ENCODE measurements at places on chromosomes 5 and 9.

DNA sequence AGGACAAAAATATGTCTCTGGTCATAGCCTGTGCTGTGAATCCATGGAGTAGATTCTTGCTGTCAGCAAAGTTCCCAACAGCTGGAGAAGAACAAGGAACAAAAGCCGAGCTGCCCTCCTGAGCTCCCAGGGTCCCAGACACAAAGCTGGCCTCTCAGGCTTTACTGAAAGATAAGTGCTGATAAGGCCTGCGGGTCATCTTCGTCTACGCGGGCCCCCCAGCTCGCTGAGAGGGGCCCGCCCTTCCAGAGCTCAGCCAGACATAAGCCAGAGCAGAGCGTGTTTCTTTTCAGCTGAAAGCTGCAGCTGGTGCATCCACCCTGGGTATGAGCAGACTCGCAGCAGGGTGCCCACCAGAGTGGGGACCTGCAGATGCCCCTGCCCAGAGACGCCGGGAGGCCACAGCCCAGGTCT is 84.7 kb downstream of the HSD17B3 start:
- DNase-seq, result no peak

DNA sequence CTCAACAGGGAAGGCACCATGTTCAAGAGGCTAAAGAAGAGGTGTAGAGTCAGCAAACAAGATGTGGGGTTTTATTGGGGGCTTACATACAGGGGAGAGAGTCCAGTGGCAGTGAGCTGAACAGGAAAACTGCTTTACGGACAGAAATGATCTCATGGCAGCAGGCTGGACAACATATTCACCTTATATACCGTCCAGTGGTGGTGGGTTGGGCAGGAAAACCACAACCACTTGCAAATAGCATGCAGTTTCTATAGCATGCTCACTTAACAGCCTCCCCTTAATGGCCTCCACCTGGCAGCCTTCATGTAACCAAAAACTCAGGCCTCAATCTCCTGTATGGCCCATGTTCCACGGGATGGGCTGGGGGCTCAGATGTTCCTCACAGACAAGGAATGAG is 5.4 kb downstream of the TNFSF8 start:
- no peak for DNase-seq

DNA sequence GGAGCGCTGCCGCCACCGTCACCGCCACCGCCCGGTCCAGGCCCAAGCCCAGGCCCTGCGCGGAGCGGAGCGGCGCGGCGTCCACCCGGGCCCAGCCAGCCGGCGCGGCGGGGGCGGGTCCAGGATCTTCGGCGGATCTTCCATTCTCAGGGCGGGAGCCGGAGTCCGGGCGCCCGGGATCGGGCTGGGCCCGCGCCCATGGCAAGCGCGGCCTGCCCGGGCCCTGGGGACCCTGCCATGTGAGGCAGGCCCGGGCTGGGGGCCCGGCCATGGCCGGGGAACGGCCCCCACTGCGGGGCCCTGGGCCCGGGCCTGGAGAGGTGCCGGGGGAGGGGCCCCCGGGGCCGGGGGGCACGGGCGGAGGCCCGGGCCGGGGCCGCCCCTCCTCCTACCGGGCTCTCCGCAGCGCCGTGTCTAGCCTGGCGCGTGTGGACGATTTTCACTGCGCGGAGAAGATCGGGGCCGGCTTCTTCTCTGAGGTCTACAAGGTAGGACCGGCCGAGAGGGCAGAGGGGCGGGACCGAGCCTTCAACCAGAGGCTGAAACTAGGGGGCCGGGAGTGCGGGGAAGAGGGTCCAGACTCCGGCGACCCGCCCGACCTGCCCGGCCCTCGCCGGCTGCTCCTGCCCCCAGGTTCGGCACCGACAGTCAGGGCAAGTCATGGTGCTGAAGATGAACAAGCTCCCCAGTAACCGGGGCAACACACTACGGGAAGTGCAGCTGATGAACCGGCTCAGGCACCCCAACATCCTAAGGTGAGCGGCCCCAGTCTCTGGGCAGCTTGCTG is 482 bp downstream of the TESK1 start:
- DNase-seq, result no peak

- no peak for DNase-seq
Measured at GRCh38 chr5:99763021-99763774, 772.0 kb upstream of the FAM174A start.

GRCh38 chr5:108206707-108207106 is 175.2 kb downstream of the FBXL17 start:
- DNase-seq, result no peak

GRCh38 chr5:92527311-92528078 is 1053.5 kb downstream of the NR2F1-AS1 start:
- no peak for DNase-seq

DNA sequence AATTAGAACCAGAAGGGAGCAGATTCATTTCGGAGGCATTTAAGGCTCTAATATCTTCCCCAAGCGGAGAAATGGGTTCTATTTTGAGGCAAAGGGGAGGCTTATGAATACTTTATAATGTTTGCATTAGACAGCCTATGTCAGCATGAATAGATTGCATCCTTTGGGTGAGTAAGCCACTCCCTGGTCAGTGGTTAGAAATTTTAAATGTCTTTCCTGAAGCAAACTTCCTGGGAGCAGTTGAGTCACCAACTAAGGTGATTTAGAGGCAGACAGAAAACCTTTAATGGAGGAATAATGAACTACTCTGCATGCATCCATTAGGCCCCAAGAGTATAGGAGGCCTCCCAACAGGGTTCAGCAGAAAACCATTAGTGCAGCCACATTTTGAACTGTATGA is 204.9 kb downstream of the ELAVL2 start:
- no peak for DNase-seq

GRCh38 chr9:130937146-130938076 is 1.6 kb downstream of the FIBCD1 start:
- no peak for DNase-seq

DNA sequence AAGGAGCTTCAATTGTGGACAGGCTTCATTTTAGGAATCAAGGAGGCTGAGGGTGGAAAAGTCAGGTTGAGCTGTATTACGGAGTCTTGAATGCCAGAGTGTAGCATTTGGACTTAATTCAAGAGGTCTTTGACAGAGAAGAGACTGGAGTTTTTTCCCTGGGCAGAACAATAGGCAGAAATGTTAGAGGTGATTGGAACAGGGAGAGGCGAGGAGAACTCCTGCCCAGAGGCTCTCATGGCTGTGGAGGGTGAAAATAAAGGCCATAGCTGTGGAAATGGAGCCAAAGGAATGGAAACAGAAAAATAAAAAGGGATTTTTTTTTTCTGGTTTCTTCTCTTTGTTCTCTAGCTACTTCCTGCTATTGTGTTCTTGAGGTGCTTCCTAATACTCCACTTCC is 3.7 kb upstream of the IFNB1 start:
- no peak for DNase-seq

DNA sequence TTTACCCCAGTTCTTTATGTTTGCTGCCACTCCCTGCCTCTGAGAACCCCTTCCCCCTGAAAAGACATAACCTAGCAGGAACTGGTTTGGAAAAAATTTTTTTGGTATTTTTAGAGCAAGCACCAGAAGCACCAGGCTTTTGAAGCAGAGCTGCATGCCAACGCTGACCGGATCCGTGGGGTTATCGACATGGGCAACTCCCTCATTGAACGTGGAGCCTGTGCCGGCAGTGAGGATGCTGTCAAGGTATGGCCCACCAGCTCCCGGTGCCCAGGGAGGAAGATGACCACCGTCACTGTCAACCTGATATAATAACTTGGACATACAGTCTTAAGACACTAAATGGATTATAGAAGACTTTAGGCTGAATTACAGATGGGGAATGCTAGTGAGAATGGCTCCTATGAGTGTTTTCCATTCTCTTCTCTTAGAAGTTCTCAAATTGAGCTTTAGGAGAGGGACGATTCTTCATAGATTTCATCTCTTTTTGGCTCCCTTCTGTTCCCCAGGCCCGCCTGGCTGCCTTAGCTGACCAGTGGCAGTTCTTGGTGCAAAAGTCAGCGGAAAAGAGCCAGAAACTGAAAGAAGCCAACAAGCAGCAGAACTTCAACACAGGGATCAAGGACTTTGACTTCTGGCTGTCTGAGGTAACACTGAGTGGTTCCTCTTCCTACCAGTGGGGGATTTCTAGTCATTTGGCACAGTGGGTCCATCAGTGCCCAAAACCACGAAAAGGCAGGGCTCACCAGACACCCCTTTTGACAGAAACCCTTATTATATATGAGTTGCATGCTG is 44.9 kb downstream of the DYNC2I2 start:
- no peak for DNase-seq

GRCh38 chr9:26748449-26749058 is 144.0 kb downstream of the CAAP1 start:
- DNase-seq, result no peak

DNA sequence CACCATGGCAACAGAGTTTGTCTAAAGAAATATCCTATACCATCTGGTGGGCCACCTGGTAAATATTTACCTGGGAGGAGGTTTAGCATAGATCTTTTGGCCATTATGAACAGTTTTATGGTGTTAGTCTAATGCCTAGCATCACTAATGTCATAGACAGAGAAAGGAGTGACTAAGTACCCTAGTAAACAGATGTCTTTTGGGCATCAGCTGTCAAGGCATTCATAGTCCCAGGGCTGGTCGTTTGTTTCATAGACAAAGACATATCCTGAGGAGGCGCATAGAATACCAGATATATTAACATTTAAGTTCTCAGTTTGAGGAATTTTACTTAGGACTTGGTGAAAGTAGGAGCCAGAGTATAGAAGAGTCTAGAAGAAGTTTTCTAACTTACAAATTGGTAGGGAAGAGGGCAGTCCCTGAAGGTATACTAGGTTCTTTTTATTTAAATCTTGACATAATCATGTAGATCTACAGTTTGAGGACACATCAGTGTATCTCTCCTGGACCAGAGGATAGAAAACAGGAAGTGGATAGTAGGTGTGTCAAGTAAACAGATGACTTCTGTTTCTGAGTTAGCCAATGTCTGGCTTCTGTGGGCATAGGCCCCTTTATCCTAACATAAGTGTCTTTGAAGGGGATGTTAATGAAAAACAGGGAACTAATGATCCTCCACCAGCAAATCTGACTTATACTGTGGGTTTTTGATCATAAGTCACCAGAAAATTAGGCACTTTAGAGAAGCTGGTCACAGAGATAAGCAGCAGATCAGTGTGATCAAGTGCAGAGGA is 105.0 kb upstream of the PRSS3 start:
- no peak for DNase-seq

GRCh38 chr9:78304357-78304756 is 7.4 kb downstream of the PSAT1 start:
- no peak for DNase-seq

- DNase-seq, result no peak
Measured at GRCh38 chr9:79633558-79633957, 61.8 kb downstream of the TLE4 start.

DNA sequence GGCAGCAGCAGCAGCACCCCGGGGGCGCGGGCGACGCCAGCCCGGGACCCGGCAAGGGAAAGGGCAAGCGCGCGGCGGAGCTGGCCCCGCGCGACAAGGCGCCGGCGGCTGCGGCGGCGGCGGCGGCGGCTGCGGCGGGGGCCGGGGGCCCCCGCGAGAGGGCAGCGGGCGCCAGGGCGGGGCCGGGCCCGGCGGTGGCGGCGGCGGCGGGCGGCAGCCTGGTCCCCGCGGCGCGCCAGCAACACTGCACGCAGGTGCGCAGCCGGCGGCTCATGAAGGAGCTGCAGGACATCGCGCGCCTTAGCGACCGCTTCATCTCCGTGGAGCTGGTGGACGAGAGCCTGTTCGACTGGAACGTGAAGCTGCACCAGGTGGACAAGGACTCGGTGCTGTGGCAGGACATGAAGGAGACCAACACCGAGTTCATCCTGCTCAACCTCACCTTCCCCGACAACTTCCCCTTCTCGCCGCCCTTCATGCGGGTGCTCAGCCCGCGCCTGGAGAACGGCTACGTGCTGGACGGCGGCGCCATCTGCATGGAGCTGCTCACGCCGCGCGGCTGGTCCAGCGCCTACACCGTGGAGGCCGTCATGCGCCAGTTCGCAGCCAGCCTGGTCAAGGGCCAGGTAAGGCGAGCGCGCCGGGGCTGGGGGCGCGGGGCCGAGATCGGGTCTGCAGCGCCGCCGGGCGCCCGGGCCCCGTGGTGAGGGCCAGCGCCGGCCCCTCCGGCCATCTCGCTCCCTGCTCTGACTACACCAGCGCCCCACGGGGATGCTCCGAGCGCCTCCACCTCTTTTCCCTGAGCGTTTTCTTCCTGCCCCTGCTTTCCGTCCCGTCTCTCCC is at the start of gene UBE2QL1:
Gene UBE2QL1, plus strand, starts transcription at position 238 of the 843 bp plus-strand sequence. Its CDS starts 35 bp downstream, at position 273.
- DNase-seq, result no peak

DNA sequence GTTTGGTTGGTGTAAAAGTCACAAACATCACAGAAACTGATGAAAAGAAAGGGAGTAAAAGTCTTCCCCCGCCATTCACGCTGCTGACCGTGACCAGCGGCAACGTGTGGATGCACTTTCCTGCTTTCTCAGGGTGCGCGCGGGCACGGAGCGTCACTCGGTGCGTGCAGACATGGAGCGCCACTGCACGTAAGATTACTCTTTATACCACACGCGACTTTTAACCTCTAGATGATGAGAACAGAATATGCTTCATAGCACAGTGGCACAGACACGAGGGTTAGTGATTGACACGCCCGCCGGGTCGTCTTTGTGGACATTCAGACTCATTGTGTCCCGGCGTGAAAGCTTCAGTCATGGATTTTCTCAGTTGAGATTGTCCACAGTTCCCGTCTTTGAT is 15.7 kb downstream of the CEP72 start:
- DNase-seq, result no peak

GRCh38 chr5:36416605-36417004 is 114.9 kb upstream of the RANBP3L start:
- DNase-seq, result no peak

DNA sequence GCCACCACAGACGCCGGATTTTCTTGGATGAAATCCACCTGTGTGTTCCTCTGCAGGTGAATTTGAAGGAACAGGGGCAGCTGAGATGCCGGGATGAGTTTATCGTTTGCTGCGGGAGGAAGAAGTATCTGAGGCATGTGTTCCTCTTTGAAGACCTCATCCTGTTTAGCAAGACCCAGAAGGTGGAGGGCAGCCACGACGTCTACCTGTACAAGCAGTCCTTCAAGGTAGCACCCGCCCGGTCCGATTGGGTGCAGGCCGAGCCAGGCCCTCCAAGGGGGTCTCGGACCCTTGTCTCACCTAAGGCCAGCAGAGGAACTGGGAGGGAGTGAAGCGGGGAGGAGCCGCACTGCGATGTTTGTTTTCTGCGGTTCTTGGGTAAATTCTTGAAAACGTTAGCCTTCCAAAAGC is 18.4 kb upstream of the LRRC14B start:
- DNase-seq, result no peak

All from AG09319 (cell line).